ENCODE measurements at places on chromosomes 5 and 9. TPM values are rescaled to one million over a fixed set of nuclear protein-coding genes. Genes with fewer than 3 reads are reported as not detected.

ZFP37 gene
- total RNA-seq, result 1.8 TPM

ARAP3 gene
- total RNA-seq, result 4.6 TPM

NUTM2F gene
- total RNA-seq, result not detected

SARDH gene
- 0.05 TPM for total RNA-seq

GAS1 gene
- 0.09 TPM for total RNA-seq

PPP2R2B gene
- total RNA-seq, result 0.12 TPM

SLC25A2 gene
- not detected for total RNA-seq

Data from A549 treated with RU486 at 1 μM for 4 hours (cell line).